GM12891 (cell line): ENCODE measurements at places on chromosomes 4 and X.

- no peak for DNase-seq
These were observed 133.2 kb upstream of the ANXA3 start for GRCh38 chr4:78418406-78418805.

GRCh38 chr4:61520681-61521160, 320.6 kb downstream of the ADGRL3 start:
- no peak for DNase-seq

- DNase-seq: no peak
These were observed 4.8 kb upstream of the GAR1 start for GRCh38 chr4:109810552-109811387.

- no peak for DNase-seq
These were observed 96.2 kb downstream of the CDS1 start for GRCh38 chr4:84678976-84679744.

- no peak for DNase-seq
These were observed 292.4 kb downstream of the PPP1R2C start for GRCh38 chrX:42485601-42486000.

GRCh38 chr4:112075129-112075753, 70.0 kb upstream of the FAM241A start:
- no peak for DNase-seq

GRCh38 chr4:170339522-170339921, 249.8 kb upstream of the AADAT start:
- DNase-seq: no peak

DNA sequence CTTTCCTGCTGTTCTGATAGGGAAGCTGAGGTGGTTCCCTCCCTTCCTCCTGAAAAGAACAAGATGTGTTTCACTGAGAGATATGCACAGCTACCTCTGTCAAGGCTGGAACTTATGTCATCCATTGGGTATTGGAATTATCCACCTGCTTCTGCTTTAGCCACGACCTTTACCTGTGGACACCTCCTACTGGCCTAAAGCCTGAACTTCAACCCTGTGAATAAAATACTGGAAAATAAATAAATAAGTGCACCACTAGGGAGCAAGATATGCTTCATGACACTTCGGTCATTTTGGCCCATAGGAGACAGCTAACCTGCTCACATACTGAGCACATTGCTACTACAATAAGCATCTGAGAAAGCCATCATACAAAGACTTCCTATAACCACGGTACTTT, 419.9 kb upstream of the NWD2 start:
- DNase-seq: no peak

DNA sequence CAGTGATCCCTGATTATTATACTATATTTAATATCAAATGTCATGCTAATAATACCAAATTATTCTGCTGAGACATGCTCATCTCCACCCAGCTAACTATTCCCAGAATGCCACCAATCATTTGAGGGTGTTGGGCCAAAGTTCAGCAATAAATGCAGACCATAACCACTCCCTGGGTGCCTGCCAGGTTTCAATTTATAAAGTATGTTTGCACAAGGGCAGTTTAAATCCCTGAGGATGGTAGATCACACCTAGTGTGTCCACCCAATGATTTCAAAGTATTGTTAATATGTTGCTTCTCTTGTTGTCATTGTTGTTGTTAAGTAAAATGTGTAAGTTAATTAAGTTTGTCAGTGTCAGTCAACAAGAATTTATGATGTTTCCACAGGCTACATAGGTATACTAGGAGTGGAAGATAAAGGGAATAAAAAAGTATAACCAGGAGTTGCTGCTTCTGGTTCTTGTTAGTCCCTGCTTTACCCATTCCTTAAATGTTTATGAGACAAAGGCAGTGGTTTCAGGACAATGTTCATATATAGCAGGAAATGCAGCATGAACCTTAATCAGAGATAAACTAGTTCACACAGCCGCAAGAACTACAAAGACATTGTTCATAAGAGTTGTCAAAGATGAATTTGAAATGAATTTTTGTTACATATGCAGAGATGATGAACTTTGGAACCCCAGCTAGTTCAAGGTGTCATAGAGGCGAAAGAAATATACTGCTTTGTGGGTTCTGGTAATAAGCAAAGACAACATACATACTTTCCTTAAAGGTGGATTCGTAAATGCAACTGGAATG, 25.5 kb downstream of the HPGD start:
- no peak for DNase-seq

DNA sequence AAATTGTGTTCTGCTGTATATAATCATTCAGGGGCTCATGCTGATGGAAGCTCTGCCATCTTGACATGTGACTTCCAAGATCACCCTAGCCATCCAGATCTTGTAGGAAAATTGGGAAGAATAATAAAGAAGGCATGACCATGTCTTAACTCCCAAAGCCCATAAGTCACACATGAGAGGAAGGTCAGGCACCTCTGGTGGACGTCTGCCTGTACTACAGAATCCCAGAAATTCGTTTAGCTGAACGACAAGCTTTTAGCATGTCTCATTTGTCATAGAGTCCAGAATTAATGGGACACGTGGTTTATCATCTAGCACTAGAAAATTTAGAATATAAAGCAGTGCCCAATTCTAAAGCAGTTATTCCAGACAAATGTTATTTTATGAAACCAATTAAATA, 212.7 kb downstream of the CENPC start:
- no peak for DNase-seq

GRCh38 chrX:152842772-152843338, 12.0 kb downstream of the NSDHL start:
- DNase-seq: no peak

DNA sequence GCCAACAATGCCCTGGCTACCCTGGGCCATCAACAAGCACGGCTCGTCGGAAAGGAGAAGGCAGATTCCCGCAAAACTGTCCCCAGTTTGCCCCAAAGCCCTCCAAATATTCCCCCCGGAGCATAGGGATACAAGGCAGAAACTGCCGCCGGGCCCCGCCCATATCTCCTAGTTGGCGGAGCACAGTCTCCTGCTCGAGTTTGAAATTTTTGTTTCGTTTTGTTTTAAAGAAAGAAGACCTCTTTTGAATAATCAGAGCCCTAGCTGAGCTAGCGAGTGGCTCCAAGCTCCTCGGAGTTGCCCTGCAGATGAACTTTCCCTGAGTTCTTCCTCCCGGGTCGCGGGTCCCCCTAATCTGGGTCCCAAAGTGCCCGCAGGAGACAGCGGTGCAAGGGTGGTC, 138.1 kb upstream of the ZIC3 start:
- DNase-seq: no peak

GRCh38 chr4:94623126-94623911, 134.4 kb upstream of the BMPR1B start:
- no peak for DNase-seq

GRCh38 chr4:95614684-95615205, 66.0 kb upstream of the UNC5C start:
- DNase-seq: no peak

- DNase-seq: no peak
These were observed 111.5 kb downstream of the NR3C2 start for GRCh38 chr4:148330724-148331123.

DNA sequence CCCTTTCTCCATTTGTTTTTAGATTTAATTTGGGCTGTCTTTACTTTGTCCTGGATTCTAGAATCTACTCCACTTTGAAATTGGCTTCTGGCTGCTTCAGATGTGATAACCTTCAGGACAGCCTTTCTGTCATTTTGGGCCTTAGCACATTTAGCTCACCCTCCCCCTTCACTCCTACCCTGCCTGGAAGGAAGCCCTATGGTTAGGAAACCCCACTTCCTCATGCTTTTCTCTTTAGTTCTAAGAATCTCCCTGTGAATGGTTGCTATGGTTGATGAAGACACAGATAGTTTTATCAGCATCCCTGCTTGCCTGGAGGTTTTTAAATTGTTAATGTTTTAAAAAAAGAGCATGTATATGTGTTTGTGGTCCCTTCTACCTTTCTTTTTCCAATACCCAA, 100.7 kb upstream of the PTPN13 start:
- DNase-seq: no peak

DNA sequence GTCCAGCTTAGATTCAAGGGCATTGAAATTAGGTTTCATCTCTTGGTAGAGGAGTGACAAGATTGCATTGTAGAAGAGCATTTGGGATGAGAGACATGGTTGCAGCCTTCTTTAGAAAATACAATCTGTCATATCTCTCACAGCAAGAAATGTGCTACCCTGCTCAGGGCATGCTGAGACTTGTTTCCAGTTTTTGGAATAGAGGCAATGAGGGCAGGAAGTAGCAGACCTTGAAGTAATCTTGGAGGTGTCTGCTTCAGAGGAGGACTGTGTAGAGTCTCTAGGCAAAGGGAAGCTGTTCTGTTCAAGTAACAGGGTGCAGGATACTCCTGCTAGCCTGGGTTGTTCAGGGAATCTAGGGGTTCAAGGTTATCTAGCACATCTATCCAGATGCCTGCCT, 116.1 kb upstream of the ZNF827 start:
- no peak for DNase-seq

- no peak for DNase-seq
These were observed 175.6 kb upstream of the ARX start for GRCh38 chrX:25191403-25191802.

DNA sequence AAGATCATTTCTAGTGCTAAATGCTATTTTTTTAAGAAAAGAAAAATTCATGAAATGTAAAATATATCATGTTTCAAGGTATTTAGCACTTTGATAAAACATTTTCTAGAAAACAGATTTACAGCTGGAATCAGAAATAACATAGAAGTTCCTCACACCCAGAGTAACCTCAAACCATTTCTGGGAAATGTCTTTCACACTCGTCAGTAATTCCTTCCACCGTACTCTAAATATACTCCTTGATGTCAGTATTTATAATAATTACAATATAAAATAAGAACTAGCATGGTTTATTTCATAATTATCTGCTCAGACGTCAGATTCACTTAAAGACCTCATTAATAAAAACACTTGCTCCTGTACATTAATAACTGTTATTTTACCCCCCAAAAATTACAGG, 103.9 kb downstream of the ADGRA3 start:
- no peak for DNase-seq

GRCh38 chr4:183596067-183596757, 62.8 kb downstream of the RWDD4 start:
- DNase-seq: no peak

GRCh38 chrX:17563076-17563475, 174.2 kb upstream of the SCML1 start:
- DNase-seq: no peak

- no peak for DNase-seq
These were observed 434 bp downstream of the CXCL3 start for GRCh38 chr4:74038086-74038424.

- DNase-seq: no peak
These were observed 169.2 kb upstream of the CPEB2 start for GRCh38 chr4:14833053-14833452.

- no peak for DNase-seq
These were observed 242.3 kb downstream of the AFAP1 start for GRCh38 chr4:7697343-7697742.

- DNase-seq: no peak
These were observed 2.4 kb downstream of the CORIN start for GRCh38 chr4:47835494-47835893.

GRCh38 chrX:24248042-24248441, 65.8 kb downstream of the SUPT20HL2 start:
- no peak for DNase-seq

DNA sequence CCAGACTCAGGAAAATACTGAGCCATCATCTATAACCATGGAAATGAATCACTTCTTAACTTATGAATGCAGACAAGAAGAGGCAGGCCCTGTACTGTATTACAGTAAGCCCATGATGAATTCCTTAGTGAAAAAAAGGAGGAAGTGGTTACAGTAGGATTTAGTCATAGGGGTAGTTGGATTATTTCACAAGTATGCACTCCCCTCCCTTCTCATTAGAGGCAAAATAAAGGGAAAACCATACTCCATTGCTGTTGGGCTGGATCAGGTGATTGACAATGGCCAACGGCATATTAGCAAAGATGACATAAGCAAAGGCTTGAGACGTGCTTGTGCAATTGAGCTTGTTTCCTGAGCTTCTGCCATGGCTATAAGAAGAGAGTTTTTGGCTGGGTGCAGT, 181.1 kb upstream of the PRPS2 start:
- DNase-seq: no peak

DNA sequence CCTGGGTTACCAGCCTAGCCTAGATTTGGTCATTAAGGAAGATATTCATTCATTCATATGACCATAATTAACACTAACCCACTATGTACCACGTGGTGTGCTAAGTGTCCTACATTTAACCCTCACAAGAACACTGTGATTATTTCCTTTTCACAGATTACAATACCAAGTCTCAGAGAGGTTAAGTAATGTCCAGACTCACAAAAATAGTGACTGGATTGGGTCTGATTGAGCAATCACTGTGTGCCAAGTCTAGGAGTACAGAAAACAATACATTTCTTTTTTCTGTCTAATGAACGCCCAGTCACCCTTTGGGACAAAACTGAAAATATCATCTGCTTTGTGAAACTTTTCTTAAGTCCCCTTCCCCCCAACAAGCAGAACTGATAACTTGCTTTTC, 7.6 kb upstream of the DLG3 start:
- no peak for DNase-seq

- DNase-seq: no peak
These were observed 65.0 kb downstream of the COQ2 start for GRCh38 chr4:83219344-83220331.

DNA sequence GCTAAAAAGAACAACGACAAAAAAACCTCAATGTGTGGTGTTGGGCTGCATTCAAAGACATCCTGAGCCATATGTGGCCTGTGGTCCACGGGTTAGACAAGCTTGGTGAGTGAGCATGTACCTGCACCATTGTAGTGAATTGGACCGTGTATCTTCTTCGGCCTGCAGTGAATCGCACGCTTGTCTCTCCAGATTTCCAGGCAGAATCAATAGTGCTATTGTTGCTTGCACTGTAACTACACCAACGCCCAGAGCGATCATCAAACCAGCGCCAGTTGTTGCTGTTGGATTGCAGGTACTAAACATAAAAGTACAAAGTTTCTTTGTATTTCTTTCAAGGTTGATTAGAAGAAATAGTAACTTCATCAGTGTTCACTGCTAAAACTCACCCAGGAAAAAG, 101.6 kb downstream of the HUWE1 start:
- DNase-seq: no peak

DNA sequence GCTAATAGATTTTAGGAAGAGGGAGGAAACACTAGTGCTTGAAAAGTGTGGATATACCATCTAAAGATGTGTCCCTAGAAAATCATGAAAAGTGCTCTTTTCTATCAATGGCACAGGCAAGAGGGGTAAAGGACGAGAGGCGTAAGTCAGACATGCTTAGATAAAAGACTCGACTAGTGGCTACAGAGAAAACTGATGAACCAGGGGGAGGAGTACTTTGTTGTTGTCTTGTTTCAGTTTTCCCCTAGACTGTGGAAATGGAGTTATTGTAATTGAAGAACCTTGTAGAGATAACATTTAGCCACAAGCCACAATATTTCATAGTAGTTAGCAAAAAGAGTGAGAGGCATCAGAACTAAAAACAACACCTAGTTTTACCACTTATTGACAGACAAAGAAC, 21.4 kb downstream of the GALNTL6 start:
- no peak for DNase-seq
